Stimulated activated CD8-positive, alpha-beta memory T cell treated with anti-CD3 and anti-CD28 coated beads, Interleukin-4, amount 100 ng/mL, for 4 hours (primary cell): ENCODE measurements at places on chromosomes 2 and 18.

GRCh38 chr2:82498777-82499443 is 1960.2 kb downstream of the SUCLG1 start:
- DNase-seq = no peak

DNA sequence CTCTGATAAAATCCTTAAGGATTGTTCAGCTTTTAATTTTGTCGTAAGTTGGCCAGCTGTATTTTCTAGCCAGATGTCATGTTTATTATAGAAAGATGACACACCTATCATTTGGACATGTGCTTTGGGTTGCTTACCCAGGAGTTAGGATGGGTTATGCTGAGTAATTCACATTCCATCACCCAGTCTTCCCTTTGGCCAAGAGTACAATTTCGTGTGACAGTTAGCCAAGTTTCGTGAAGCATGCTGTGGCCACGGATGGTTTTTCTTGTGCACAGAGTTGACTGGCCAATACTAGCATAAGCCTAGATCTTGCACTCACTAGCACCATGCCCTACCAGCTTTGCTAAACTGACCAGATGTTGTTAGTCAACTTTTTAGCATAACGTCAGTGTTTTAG is 5.8 kb downstream of the MAPRE3 start:
- no peak for DNase-seq

GRCh38 chr2:174014699-174015070 is 49.5 kb upstream of the SP3 start:
- no peak for DNase-seq

DNA sequence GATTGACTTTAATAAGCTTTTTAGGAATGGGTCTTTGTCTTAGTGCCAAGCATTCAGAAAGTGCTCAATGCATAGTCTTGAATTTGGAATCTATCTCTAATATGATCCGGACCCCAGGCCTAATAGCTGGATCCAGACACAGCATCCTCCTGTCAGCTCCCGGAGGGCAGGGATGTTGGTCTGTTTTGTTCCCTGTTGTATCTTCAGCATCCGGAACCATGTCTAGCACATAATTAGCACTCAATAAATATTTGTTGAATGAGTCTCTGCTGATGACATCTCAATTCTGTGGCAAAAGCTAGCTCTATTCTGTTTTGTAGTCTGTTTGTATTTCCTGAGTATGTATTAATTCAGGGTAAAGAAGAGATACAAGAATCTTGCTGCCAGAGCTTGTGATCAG is 169.1 kb downstream of the DCDC2C start:
- DNase-seq = no peak

- DNase-seq = no peak
These were observed 126.1 kb downstream of the THADA start for GRCh38 chr2:43469713-43470112.

DNA sequence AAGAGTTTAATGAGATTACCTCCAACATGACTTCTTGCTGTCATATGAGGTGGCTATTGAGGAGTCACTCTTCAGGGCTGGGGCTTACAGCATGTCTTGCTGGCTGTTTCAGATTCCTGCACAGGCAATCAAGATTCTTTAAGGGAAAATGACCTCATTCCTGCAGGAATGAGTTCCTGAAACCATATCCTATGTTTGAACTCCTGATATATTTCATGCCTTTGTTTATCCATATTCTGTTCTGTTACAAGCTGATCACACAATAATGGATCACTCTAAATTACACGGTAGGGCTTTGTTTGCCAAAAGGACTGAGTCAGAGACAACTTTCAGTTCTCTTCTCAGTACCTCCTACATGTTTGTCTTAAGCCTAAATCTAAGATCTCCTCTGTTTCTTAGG is 879.8 kb upstream of the PIK3C3 start:
- DNase-seq = no peak

GRCh38 chr2:58540681-58541080 is 299.6 kb upstream of the FANCL start:
- no peak for DNase-seq

DNA sequence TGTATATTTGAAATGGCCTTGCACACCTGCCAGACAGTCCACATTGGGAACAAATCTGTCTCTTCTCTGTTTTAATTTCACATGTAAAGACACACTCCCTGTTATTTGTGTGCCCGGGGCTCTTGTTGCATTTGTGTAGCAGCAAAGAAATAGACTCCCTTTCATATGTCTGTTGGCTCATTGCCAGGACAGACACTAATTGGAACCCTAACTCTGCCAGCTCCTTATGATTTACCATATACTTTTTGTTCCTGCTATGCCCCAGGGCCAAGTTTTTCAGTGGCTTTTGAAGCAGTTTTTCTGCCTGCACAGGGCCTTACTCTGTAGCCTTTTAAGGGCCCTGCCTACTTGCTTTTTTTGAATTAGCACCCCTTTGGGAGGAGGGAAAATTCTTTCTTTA is 396.9 kb downstream of the DLGAP1 start:
- DNase-seq = no peak

DNA sequence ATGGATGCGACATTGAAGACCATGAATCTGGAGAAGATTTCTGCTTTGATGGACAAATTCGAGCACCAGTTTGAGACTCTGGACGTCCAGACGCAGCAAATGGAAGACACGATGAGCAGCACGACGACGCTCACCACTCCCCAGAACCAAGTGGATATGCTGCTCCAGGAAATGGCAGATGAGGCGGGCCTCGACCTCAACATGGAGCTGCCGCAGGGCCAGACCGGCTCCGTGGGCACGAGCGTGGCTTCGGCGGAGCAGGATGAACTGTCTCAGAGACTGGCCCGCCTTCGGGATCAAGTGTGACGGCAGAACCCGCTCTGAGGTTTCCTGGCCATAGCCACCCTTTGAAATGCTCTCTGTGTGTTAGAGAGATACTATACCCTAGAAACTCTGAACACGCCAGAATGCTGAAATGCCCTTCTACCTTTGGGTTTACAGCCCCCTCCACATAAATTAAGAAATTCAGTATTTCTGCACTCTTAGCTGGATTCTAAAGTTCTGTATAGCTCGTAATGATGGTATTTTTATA is 659 bp downstream of the CHMP1B start:
- DNase-seq = peak; percentile 6

- DNase-seq = no peak
These were observed 761 bp downstream of the ST8SIA5 start for GRCh38 chr18:46756025-46756558.

DNA sequence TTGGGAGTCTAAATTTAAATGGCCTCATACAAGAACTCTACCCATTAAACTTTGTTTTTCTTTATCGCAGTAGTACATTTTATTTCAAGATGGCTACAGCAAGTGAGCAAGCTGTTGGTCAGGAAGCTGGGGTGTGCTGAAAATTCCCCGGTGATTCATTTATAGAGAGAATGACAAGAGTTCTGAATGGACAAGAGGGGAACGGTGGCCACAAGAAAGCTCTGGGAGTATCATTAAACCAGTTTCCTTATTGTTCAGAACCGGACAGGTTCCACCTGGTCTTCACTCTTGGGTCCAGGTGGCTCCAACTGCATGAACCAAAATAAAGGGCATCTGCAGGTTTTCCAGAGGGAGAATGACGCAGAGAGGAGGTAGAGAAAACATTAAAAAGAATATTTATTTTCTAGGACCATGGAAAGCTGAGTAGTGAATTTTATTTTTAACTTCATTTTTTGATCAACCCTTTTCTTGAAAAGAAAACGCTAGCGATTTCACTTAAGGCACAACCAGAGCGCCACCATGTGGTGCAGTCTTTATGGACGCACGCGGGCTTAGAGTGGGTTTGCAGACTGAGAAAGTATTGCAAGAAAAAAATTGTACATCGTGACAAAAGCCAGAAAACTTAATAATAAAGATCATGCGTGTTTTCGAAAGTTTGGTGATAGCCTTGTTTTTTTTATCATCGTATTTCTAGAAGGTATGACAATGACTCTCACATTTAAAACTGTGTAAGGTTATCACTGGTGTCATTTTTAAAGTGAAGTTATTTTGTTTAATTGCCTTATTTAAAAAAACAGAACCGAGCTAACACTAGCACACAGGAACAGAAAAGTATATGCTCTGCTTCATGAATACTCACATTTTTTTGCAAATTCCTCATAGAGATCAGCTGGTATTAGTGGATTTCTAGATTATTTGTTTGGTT is 97.9 kb upstream of the NOL4 start:
- no peak for DNase-seq

- no peak for DNase-seq
These were observed 420.7 kb upstream of the NRP2 start for GRCh38 chr2:205261516-205262020.

- DNase-seq = no peak
These were observed 223.6 kb downstream of the SLC8A1 start for GRCh38 chr2:40228310-40228709.

DNA sequence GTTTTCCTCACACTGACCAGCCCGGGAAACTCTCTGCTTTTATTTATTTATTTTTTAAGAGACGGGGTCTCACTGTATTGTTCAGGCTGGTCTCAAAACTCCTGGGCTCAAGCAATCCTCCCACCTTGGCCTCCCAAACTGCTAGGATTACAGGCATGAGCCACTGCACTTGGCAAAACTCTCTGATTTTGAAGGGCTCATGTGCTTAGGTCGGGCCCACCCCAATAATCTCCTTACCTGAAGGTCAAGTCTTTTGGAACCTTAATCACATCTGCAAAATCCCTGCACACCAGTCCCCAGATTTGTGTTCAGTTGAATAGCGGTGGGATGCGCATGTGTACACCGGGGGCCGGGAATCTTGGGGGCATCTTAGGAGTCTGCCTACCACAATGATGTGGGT is 7.7 kb upstream of the ECEL1 start:
- no peak for DNase-seq

DNA sequence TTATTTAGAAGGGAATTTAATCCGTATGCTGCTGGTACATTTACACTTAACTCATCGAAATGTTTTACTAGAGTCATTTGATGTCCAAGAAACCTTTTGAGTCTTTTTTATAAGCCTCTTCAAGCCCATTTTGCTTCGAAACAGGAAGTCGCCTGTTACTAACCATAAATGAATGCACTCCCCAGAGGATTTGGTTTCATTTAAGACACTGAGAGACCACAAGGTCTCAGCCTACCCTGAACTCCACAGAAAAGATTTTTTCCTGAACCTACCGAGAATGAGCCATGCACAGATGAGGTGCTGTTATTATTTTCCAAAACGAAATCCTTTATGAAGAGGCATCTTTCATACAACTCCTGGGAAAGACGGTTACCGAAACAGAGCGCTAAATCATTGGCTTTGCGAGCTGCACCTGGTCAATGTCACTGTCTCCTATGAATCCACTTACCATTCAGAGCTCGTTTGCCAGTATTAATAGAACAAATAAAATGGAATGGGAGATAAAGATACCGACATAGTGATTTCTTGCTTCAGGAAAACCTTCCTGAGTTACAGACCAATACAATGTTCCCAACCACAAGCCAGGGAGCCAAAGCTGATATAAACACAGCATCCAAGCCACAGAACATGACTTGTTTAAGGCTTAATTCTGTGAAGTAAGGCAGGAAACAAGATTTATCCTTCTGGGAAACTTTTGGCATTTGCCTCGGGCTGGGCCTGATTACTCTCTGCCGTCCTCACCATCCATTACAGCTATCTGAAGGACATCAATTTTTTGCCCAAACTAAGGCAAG is 382.1 kb downstream of the OSR1 start:
- no peak for DNase-seq

GRCh38 chr2:170314744-170315447 is 136.9 kb downstream of the MYO3B start:
- no peak for DNase-seq

DNA sequence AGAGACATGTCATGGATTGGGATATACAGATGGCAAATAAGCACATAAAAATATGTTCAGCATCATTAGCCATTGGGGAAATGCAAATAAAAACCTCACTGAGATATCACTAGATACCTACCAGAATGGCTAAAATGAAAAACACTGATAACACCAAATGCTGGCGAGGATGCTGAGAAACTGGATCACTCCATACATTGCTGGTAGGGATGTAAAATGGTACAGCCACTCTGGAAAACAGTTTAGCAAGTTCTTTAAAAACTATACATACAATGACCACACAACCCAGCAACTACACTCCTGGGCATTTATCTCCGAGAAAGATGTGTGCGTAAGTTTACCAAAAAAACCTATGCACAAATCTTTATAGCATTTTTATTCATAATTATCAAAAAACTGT is 13.9 kb downstream of the PIAS2 start:
- DNase-seq = no peak
